ENCODE measurements at places on chromosomes 11 and 22. TPM values are rescaled to one million over a fixed set of nuclear protein-coding genes. Genes with fewer than 3 reads are reported as not detected.

DNA sequence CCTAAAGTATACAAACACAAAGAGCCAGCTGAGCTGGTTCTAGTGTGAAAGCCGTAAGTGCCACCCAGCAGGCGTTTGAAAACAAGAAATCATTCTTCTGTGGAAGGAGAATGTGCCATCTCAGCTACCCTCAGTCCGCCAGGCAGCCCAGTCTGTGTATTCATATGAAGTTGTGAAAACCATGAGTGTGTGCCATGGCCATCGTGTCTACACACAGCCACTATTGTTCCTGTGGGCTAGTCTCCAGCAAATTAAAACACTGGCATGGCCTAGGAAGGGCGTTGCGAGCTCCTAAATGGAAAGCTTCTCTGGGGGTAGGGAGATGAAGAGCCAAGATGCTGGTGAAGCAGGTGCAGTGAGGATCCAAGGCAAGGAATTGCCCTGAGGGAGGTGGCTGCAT, 51.5 kb upstream of the HORMAD2 start:
- no peak for ATAC-seq

DNA sequence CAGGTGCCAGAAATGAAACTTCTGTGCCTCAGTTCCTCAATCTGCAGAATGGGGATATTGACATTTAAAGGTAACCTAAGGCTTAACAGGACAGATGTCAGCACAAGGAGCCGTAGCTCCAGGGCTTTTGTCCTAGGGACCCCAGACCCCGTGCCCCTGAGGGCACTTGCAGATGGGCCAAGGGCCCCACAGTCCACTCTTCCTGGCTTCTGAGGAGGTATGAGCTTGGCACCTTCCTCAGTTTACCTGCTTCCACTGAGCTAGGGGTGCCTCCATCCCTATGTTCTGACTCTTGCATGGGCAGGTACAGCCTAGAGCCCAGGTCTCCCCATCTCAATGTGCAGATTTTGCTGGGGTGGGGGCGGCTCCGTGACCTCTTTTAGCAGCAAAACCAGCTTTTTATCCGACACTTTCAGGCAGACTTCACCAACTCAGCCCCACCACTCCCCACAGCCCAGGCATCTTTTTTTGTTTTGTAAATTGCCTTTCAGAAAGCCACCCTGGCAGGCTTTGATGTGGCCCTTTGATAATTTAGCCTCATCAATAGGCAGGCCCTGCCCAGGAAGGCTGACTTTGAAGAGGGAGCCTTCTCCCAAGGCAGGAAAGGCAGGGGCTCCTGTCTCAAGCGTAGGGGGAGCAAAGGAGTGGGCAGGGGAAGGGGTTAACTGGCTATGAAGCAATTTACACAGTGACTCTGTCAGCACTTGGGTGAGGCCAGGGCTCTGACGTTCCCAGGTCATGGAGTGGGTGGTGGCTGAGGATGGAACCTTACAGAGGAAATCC, 23.7 kb upstream of the FGF3 start:
- ATAC-seq, result no peak

The CPT1B gene
- total RNA-seq, result 13.4 TPM

DNA sequence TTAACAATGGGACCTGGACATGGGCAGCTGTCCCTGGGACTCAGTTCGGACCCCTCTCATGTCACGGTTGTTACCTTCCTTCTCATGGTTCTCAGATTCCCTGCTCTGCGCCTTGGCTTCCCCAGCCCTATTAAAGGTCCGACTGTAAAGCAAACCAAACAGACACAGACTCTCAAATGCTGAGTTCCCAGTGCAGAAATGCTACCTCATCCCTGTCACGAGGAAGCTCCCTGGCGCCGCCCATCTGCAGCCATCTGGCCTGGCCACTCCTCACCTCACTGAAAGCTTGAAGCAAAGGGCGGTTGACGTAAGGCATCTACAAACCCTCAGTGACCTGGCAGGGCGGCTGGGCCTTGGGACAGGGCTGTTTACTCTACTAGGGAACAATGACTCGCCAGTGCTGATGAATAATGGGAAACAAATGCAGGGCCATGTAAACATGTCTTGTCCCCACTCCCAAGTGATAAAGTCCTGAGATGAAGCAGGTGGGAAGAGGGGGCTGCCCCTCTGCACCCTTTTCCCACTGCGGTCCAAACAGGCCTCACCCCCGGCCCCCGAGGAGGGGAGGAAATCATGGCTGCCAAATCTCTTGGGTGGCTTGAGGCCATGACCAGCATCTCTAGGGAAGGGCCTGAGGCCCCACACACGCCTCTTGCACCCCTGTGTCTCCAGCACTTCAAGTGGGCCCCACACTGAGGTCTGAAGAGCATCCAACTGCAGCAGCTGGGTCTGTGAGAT, 49.3 kb downstream of the SCUBE1 start:
- peak; percentile 83 for ATAC-seq

DNA sequence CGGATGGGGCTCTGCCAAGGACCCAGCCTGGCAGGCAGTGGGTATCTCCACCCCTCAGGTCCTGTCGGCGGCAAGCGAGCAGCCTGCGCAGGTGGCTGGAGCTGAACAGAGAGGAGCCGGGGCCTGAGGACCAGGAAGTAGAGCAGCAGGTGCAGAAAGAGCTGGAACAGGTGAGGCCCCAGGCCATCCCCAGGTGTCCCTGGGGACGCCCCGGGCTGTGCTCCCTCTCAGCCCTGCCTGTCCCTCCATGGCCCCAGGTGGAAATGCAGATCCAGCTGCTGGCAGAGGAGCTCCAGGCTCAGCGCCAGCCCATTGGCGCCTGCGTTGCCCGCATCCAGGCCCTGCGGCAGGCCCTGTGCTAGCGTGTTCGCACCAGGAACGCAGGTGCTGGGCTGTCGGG, 44.0 kb downstream of the PISD start:
- ATAC-seq, result no peak

The SHISAL1 gene
- total RNA-seq, result 6.2 TPM

GRCh38 chr22:37932821-37933578, 20.4 kb downstream of the C22orf23 start:
- no peak for ATAC-seq

GRCh38 chr11:12961615-12962014, 47.5 kb upstream of the RASSF10 start:
- no peak for ATAC-seq

GRCh38 chr11:1936072-1936780, 10.9 kb upstream of the MRPL23 start:
- no peak for ATAC-seq

Measured in gastroesophageal sphincter (tissue), 4 donors.